ENCODE measurements at places on chromosomes 5 and 9. TPM values are rescaled to one million over a fixed set of nuclear protein-coding genes. Genes with fewer than 3 reads are reported as not detected.

The FBP2 gene
- polyA plus RNA-seq = 0.06 TPM

The IRX1 gene
- polyA plus RNA-seq = not detected

The MARVELD2 gene
- polyA plus RNA-seq = 0.02 TPM

The ADAM19 gene
- polyA plus RNA-seq = 13.0 TPM

GRCh38 chr5:158609333-158610050, 490.2 kb downstream of the EBF1 start:
- DNase-seq = no peak

GRCh38 chr5:141373673-141374317, at the start of gene PCDHGA6:
Gene PCDHGA6 (plus strand): TSS chr5:141373891. CDS start chr5:141374084, 193 bp downstream.
- DNase-seq = no peak

DNA sequence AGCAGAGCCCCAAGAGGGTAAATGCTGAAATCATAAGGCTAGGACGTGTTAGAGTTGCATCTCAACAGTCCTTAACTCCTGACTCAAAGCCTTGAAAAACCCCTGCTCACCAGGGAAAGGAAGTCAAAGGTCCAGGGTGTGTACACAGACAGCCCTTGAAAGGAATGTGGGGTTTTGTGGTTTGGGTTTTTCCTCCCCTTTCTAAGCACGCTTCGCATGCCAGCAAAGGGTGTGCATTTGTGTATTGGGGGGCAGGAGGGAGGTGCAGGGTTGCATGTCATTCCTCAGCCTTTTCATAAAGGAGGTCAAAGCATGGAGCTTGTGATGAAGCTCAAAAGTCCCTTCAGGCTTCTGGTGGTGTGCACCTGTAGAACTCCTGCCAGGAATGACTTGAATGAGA, 17.3 kb upstream of the XPA start:
- DNase-seq = no peak

- DNase-seq = no peak
These were observed 39.8 kb upstream of the FUBP3 start for GRCh38 chr9:130539420-130540223.

Measured in spleen (tissue), 13 donors.